Stimulated activated CD4-positive, alpha-beta T cell treated with anti-CD3 and anti-CD28 coated beads, TNF-alpha, amount 100 ng/mL, for 24 hours (primary cell): ENCODE measurements at places on chromosomes 2 and 18.
A peak's percentile ranks its signal among the peaks of the same experiment; 100 is the strongest.

GRCh38 chr2:241598487-241598886 lies 38.5 kb downstream of the THAP4 start:
- DNase-seq, result no peak

DNA sequence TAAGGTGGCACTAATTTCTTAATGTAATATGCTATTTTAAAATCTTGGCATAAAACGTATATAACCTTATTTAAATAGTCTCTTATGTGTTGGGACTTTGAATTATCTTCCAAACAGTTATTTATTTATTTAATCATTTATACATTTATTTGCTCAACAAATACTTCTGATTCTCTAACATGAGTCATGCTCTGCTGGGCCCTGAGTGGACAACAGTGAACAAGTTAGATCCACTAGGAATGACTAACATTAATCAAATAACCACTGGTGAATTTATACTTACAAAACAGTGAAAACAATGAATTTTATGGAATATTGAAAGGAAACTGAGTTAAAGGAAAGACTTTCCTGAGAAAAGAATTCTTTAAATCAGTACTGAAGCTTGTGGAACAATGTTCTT lies 1257.2 kb upstream of the CHAC2 start:
- no peak for DNase-seq

- no peak for DNase-seq
Measured at GRCh38 chr2:71802556-71802955, 345.1 kb downstream of the CYP26B1 start.

DNA sequence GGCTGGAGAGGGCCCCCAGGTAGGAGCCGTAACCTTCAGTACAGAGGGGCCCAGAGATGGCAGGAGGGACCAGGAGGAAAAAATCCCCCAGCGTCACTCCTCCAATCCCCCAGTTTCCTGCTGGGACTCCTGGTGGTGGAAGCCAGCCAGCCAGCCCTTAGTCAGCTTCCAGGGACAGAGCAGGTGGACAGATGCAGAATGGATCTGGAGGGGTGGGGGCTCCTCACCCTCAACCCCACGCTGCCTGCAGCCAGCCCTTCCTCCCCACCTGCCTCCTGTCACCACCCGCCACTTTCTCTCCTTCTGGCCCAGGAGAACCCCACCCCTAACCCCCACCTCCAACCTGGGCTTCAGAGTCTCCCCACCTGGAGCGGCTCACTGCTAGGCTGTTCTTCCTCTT lies 21.1 kb downstream of the EMX1 start:
- no peak for DNase-seq

DNA sequence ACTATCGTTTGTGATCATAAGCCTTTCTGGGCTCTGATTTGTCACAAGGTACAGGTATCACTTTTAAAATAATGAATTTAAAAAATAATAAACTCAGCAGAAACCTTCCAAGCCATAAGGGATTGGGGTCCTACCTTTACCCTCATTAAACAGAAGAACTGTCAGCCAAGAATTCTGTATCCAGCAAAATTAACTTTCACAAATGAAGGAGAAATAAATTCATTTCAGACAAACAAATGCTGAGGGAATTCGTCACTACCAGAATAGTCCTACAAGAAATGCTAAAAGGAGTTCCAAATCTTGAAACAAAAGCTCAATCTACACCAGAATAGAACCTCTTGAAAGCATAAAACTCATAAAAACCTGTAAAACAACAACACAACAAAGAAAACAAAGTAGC lies 25.7 kb downstream of the L3MBTL4 start:
- no peak for DNase-seq

- no peak for DNase-seq
Measured at GRCh38 chr2:11542275-11542819, 8.5 kb downstream of the GREB1 start.

GRCh38 chr2:235543851-235544688 lies 50.2 kb downstream of the AGAP1 start:
- no peak for DNase-seq

GRCh38 chr2:152560166-152560565 lies 157.1 kb downstream of the PRPF40A start:
- DNase-seq, result no peak

DNA sequence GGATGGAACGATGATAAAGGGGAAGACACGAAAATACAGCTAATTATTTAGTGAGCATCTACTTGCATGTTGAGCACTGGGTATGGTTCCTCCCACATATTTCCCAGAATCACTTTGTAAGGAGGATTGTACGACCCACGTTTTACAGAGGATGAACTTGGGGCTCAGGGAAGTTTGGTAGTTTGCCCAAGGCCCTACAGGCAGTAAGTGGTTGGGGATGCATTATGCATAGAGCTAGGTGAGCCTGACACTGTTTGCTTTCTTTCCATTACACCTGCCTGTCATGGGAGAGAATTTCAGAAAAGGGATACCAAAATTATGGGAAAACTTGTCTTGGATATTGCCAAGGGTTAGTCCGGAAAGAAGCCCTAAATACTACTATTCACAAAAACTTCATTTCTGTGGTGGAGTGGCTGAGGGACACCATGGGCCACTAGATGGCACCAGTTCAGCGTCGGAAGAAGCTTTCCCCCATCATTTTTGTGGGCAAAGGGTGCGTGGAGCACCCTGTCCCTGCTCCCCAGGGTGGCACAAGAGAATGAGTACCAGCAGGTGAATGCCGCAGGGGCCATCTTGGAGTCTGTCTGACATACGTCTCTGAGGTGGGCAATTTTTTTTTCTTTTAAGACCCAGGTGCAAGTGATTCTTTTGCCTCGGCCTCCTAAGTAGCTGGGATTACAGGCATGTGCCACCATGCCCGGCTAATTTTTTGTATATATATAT lies 23.5 kb upstream of the C18orf32 start:
- DNase-seq, result peak; percentile 22

GRCh38 chr2:242085941-242086621 lies 216.6 kb downstream of the RTP5 start:
- DNase-seq, result no peak

DNA sequence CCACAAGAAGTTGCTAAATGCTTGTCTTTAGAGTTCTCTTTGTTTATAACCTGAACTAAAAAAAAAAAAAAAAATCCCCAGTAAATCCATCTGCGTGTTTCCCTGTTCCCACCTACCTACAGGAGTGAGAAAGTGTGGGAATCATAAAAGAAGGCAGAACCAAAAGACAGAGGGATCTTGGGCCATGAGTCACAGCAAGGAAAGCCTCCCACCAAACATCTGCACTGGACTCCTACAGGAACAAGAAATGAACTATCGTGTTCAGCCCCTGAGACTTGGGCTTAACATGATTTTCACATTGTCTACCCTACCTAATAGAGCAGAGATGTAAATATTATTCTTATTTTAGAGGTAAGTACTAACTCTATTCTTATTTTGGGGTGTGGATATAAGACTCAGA lies 1761.2 kb upstream of the CELF4 start:
- DNase-seq, result no peak

GRCh38 chr2:197560146-197560665 lies 44.3 kb downstream of the MOB4 start:
- DNase-seq, result no peak

- DNase-seq, result no peak
Measured at GRCh38 chr2:48346124-48346536, 183.8 kb upstream of the STON1 start.

- DNase-seq, result no peak
Measured at GRCh38 chr2:205770577-205770976, 88.3 kb downstream of the NRP2 start.

GRCh38 chr2:46067062-46067461 lies 230.1 kb upstream of the EPAS1 start:
- DNase-seq, result no peak

- no peak for DNase-seq
Measured at GRCh38 chr2:128493880-128494279, 175.2 kb upstream of the HS6ST1 start.

GRCh38 chr2:224638301-224638823 lies 53.2 kb upstream of the CUL3 start:
- peak; percentile 35 for DNase-seq

DNA sequence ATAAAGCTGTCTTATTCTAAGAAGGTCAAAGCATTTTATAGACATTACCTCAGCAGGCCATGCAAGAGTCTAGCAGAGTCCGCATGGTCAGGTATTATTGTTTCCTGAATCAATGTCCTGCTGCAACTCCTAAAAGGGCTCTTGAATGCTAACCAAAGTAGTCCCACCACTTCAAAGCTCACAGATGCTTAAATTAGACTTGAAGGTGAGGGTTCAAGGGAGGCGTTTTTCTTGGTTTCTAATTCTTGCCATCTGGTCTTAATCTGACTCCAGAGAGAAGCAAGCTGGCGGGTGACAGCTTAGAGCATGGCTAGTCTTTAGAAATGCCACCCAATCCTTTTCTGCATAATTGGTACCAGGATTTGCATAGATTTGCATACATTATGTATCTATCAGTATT lies 226.3 kb downstream of the MREG start:
- DNase-seq, result no peak

- no peak for DNase-seq
Measured at GRCh38 chr18:74497778-74498177, 1.6 kb downstream of the CNDP2 start.
